Activated CD8-positive, alpha-beta memory T cell treated with anti-CD3 and anti-CD28 coated beads for 1 hour (primary cell): ENCODE measurements at places on chromosomes 11 and 22.

DNA sequence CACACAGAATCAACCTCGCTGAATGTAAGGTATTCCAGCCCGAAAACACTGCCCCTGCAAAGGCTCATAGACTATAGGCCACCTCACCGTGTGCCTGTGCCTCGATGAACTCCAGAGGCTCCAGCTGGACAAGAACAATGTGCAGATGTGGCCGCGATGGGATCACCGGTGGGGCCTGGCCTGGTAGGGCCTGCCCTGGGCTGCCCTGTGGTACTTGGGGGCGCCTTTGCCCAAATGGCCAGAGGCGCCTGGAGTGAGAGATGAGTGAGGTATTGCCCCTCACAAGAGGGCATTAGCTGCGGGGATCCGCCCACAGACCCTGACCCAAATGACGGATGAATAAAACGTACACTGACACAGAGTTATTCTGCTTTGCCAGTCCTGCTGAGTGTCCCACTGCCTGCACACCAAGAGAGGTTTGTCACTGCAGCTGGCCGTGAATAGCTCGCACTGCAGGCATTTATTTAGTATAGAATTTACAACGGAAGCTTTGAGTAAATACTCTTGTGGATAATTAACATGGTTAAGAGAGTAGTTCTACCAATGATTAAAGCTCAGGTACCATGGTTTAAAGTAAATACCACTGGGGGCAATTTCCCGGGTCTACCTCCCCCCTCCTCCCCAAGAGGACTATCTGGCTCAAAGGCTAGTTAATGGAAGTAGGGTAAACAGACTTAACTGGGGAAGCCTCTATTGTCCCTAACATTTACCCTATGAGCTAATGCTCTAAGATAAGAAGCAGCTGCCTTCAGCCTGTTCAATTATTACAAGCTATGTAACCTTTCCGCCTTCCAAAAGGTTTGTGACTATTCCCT, 101.1 kb upstream of the IGLL5 start:
- DNase-seq = no peak

- no peak for DNase-seq
These were observed 3.4 kb upstream of the RASD2 start for GRCh38 chr22:35537232-35537631.

DNA sequence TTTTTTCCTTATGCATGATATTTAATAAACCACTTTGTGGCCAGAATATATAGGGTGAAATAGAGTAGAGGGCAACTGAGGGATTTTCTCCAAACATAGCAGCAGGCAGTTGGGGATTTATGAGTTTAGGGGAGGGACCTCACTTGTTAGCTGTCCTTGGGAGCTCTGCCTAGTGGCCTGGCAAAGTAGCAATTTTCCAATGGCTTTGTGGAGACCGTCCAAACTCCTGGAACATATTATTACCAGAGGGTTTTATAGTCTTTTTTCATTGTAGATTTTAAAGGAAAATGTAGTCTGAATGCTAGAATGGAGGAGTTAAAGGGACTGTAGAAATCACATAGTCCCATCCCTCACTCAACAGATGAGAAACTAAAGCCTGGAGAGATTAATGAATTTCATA, 32.3 kb downstream of the AMOTL1 start:
- no peak for DNase-seq

DNA sequence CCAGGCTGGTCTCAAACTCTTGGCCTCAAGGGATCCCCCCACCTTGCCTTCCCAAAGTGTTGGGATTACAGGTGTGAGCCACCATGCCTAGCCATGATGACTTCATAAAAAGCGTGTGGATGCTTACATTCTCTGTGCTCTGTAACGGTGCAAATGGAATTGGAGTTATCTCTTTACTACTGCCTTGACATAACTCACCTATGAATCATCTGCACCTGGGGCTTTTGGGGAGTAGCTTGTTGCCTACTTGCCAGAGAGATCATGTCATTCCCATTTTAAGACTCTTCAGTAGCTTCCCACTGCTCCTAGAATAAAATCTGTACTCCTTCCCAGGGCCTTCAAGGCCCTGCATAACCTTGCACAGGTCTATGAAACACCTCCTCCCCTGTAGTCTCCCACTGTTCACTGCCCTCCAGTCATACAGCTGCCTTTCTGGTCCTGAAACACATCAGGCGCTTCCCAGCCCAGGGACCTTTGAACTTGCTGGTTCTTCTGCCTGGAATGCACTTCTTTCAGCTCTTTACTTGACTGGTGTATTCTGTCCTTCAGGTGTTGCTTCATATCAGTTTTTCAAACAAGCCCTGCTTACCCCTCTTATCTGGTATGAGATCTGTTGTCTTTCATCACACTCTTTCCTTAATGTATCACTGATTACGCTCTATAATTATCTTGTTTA, 19.6 kb upstream of the MOGAT2 start:
- DNase-seq = no peak

- DNase-seq = no peak
These were observed 27.9 kb downstream of the SERPINH1 start for GRCh38 chr11:75589933-75590332.

GRCh38 chr11:41283191-41283930, 176.1 kb downstream of the LRRC4C start:
- no peak for DNase-seq

- DNase-seq = no peak
These were observed 154.9 kb downstream of the TEAD1 start for GRCh38 chr11:12829131-12829530.
